ENCODE measurements at places on chromosomes 5 and 9.

DNA sequence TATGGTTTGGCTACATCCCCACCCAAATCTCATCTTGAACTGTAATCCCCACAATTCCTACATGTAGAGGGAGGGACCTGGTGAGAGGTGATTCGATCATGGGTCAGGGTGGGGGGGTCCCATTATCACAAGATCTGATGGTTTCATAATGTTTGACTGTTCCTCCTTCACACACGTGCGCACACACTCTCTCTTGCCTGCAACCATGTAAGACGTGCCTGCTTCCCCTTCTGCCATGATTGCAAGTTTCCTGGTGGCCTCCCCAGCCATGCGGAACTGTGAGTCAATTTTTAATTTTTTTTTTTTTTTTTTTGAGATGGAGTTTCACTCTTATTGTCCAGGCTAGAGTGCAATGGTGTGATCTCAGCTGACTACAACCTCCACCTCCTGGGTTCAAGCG lies 27.0 kb downstream of the FAM169A start:
- DNase-seq, result no peak

DNA sequence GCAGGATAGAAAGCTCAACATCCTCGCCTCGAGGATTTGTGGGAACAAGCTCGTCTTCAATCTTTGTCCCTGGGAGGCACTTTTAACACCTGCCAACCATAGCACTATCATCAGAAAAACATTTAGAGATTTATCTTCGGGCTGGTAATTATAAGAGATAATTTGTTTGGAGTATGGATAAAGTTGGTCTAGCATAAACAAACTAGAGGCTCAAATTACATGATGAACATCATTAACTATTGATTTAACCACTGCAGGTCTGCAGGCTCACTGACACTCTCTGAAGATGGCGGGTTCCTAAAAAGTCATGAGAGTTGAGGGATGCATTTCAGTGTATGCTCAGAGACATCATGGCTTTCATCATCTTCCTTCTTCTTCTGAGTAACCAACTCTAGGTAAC lies 25.8 kb upstream of the PCA3 start:
- no peak for DNase-seq

GRCh38 chr9:122091682-122092592 lies 1.2 kb downstream of the TTLL11 start:
- no peak for DNase-seq

DNA sequence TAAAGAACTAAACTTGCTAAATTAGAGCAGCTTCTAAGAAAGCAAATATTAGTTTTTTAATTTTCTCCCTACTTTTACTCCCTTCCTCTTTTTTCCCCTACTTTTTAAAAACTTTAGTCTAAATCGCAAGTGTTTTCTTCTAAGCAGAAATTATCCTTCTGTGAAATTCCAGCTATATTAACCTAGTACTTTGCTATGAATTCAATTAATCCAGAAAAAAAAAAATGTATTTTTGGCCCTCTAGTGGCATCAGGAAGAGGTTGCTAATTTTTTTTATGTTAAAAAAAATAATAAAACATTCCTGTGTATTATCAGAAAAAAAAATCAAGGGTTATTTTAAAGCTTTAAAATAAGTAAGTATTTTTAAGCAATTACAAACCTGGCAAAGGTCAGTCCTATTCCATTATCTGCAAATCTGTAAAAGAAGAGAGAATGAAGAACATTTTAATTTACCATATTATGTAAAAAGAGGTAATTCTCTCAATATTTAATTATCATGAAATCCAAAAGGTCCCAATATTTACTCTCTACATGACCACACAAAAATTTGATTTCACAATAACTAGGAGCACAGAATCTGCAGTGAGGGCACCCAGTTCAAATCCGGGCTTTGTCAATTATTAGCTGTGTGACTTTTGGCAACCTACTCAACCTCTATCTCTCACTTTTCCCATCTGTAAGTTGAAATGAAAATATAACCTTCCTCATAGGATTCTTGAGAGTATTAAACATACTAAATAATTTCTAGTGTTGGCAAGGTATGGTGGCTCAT lies 52.0 kb downstream of the CEMIP2 start:
- DNase-seq, result no peak

- DNase-seq, result no peak
Observed at GRCh38 chr9:79542735-79543620, 28.8 kb upstream of the TLE4 start.

- DNase-seq, result no peak
Observed at GRCh38 chr5:27462936-27463335, 424.6 kb upstream of the CDH9 start.

GRCh38 chr9:116088396-116088795 lies 65.2 kb upstream of the PAPPA start:
- DNase-seq, result no peak

DNA sequence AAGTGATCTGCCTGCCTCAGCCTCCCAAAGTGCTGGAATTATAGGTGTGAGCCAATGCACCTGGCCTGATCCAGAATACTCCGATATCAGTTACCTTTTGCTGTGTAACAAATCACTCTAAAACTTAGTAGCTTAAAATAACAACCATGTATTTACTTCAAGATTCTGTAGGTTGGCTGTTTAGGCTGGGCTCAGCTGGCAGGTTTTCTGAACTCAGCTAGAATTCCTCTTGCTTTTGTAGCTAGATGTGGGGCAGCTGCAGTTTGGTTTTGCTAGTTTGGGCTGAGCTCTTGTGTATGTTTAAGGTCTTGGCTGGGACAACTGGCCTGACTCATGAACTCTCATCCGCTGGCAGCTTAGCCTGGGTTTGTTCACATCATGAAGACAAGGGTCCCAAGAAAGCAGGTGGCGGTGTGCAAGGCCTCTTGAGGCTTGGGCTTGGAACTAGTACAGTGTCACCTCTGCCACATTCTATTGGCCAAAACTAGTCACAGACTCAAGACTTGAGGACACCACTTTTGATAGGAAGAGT lies 138.3 kb upstream of the SHB start:
- no peak for DNase-seq

DNA sequence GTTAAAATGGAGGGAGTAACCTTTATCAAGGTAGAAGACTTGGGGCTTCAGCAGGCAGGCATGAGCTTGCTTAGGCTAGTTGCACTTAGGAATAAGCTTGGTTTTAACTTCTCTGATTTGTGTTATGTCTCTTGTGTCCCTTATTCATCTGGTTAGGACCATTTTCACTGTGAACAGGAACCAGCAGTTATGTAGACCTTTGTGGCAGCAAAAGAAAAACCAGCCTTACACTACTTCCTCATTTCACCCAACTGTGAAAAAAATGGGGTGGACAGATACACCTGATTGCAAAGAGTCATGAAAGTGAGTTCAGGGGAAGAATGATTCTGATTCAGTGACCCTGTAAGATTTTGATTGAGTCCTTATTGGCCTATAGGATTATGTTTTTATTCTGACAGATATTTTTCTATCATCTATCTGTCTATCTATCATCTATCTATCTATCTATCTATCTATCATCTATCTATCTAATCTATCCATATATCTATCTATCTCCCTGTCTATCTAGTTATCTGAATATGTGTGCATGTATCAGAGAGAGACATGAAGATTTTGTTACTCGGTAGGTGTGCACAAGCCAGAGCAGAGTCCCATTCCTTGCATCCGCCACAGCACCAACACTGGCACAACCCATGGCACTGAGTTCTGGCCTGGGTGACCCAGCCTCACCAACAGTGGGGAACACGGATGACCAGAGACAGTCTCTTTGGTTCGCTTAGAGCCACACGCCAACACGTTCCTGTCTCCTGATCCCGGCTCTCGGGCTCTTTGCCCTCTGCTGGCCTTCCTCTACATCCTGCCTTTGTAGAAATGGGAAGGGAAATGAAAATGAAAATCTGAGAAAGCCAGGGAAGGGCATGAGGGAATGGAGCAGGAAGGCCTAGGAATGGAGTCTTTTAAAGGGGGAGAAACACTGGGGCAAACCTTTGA lies 1.3 kb upstream of the ZNF366 start:
- DNase-seq, result no peak

DNA sequence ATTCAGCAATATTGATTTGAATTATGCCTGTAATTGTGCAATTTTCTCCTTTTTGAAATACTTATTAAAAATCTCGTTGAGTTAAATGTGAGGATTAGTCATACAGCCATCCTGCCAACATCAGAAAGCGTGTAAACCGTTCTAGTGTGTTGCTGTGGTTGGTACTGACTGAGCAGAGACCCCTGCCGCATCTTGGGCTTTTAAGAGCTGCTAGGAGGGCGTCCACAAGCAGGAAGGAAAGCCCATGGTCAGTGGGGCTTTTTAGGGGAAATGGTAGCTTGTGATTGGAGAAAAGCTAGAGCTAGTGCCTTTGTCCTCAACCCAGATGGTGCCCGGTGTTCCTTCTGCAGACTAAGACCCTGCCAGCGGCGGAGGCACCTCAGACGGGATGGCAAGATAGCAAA lies 1.3 kb downstream of the SDHA start:
- DNase-seq, result peak; percentile 11

GRCh38 chr5:180291234-180291940 lies 496 bp downstream of the MAPK9 start:
- DNase-seq, result peak; percentile 34

GRCh38 chr5:36181774-36182173 lies 29.9 kb downstream of the SKP2 start:
- DNase-seq, result no peak

DNA sequence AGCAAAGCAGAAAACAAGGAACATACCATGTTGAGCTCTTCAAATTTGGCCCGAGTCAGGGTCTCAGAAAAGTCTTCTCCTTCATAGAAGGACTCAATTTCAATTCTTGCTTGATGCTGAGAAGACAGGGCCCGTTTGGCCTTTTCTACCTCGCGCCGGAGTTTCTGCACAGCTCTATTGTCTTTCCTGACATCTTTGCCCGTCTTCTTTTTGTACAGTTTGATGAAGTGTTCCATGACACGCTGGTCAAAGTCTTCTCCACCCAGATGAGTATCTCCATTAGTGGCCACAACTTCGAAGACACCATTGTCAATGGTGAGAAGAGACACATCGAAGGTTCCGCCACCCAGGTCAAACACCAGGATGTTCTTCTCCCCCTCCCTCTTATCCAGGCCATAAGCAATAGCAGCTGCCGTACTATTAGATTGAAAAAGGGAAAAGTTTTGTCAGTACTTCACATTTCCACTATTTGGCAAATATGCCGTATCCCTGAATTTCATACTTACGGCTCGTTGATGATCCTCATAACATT lies 2.2 kb downstream of the HSPA5 start:
- DNase-seq, result no peak

DNA sequence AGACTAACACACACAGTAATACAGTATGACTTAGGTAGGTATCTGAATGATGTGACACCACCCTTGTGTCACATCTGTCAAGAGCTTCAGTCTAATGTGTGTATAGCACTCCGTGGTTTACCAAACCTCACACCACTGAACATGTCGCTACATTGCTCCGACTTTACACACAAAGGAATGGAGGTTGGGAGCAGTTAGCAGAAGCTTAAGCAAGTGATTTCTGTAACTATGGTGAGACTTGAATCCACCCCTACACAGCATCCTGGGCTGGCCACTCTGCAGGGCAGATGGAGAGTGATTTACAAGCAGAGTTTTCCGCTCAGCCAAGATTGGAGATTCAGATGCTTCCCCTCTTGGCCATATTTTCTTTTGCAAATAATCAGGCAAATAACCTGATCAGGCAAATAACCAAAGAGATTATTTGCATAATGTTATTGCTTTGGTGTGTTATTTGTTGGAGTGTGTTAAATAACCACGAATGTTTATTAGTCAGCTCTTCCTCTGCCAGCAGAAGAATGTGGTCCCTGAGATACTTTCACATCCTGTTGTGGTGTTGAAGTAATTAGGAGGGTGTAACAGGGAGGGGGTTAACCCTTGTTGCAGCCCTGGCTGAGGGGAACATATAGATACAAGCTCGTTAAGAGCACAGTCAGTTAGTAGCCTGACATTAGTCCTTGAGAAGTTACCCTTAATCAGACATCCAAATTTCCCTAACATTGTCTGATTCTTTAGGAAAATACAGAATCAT lies 92.8 kb downstream of the SNX18 start:
- DNase-seq, result peak; percentile 10

GRCh38 chr5:91318724-91319123 lies 64.4 kb downstream of the ARRDC3 start:
- DNase-seq, result peak; percentile 39

DNA sequence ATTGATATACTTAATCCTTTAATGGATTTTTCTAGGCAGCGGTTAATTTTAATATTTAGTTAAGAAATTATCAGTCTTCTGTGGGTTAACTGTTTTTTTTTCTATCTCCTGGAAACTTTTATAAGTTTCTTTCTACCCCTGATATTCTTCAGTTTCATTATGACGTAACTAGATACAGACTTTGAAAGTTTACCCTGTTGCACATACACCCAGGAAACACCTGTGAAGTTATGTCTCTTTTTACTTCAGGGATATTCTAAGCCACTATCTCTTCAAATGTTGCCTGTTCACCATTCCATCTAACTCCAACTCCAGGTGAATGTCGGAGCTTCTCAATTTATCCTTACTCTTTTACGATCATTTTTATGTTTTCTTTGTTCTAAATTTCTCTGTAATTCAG lies 329.0 kb downstream of the ICE1 start:
- DNase-seq, result no peak

All from activated naive CD8-positive, alpha-beta T cell treated with anti-CD3 and anti-CD28 coated beads, Interleukin-2, amount 50 U/mL, for 24 hours (primary cell).